ENCODE measurements at places on chromosomes 2 and 18. TPM values are rescaled to one million over a fixed set of nuclear protein-coding genes. Genes with fewer than 3 reads are reported as not detected.

POU3F3 gene
- 6.5 TPM for total RNA-seq

DNA sequence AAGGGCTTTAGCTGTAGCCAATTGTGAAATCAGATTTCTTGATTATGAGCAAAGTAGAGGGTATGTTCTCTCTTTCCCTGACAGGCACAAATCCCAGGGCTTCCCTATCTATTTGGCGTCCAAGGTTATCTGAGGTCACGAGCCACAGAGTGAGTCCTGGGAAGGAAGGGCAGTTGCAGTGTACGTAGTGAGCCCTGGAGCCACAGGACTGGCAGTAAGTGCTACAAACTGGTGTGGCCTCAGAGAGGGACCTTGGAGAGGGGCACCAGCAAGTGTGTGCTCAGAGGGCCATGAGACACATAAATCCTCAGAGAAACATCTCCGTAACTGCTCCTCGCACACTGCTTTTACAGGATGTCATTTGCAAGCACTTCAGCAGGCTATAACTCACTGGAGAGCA is 115.5 kb upstream of the SH3BP4 start:
- no peak for DNase-seq

- no peak for DNase-seq
Measured at GRCh38 chr18:43596105-43596712, 318.9 kb upstream of the SYT4 start.

GRCh38 chr2:23940718-23941620 is 706 bp downstream of the UBXN2A start:
- DNase-seq: peak; percentile 49

KIAA2012 gene
- total RNA-seq: not detected

DNA sequence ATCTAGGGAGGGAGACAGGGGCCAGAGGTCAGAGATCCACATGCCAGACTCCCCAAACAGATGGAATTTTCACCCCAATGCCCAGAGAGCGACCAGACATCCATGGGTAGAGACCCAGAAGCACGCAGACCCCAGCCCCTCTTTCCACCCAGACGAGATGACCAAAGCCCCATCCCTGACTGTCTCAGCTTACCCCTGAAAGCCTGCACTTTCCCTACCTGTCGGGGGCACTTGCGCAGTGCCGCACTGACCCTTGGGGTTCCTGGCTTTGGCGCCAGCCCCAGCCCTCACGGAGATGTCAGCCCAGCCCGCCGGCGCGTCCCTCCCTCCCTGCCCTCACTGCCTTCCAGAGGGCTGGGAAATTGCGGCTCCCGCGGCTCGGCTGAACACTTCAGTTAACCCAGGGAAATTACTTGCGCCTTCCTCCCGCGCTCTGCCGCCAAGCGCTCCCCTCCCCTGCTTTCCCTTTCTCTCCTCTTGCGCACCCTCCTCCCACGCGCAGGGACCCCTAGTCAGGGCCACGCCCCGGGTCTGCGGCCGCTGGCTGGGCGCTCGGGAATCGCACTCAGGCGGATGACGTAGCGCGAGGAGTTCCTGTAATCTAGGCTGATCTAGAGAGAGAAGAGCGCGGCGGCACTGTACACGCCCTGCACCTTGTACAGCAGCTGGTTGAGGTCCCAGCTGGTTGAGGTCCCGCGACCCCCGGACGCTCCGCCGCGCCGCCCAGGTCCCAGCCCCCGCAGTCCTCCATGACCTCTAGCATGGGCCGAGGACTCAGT is 12.0 kb downstream of the ALPG start:
- peak; percentile 66 for DNase-seq
